Progenitor cell of endocrine pancreas (in vitro differentiated cells): ENCODE measurements at places on chromosomes 4 and X. TPM values are rescaled to one million over a fixed set of nuclear protein-coding genes. Genes with fewer than 3 reads are reported as not detected.

- no peak for DNase-seq
Observed at GRCh38 chr4:159266981-159267868, 164.3 kb downstream of the RAPGEF2 start.

- DNase-seq = no peak
Observed at GRCh38 chr4:17740702-17741101, 40.7 kb downstream of the FAM184B start.

GRCh38 chrX:13397878-13398818 is 78.3 kb upstream of the ATXN3L start:
- no peak for DNase-seq

GRCh38 chrX:127570276-127570675 is 481.9 kb downstream of the ACTRT1 start:
- DNase-seq = no peak

- no peak for DNase-seq
Observed at GRCh38 chr4:112739442-112739841, 102.5 kb downstream of the LARP7 start.

ASB5 gene
- 0.50 and 0.84 TPM in 2 replicates for total RNA-seq

CACNA1F gene
- 0.19 and 0.64 TPM in 2 replicates for total RNA-seq

DNA sequence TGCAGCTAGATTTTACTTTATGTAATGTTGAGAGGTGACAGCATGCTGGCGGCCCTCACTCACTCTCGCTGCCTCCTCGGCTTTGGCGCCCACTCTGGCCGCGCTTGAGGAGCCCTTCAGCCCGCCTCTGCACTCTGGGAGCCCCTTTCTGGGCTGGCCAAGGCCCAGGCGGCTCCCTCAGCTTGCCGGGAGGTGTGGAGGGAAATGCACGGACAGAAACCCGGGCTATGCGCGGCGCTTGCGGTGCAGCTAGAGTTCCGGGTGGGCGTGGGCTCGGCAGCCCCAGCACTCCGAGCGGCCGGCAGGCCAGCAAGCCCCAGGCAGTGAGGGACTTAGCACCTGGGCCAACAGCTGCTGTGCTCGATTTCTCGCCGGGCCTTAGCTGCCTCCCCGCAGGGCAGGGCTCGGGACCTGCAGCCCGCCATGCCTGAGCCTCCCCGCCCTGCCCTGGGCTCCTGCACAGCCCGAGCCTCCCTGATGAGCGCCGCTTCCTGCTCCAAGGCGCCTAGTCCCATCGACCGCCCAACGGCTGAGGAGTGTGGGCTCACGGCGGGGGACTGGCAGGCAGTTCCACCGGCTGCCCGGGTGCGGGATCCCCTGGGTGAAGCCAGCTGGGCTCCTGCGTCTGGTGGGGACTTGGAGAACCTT is 128.7 kb downstream of the GASK1B start:
- DNase-seq = no peak

GRCh38 chr4:3708611-3709010 is 57.6 kb upstream of the ADRA2C start:
- DNase-seq = no peak

CDX4 gene
- not detected in 2 replicates for total RNA-seq

CABS1 gene
- total RNA-seq = not detected in 2 replicates

DNA sequence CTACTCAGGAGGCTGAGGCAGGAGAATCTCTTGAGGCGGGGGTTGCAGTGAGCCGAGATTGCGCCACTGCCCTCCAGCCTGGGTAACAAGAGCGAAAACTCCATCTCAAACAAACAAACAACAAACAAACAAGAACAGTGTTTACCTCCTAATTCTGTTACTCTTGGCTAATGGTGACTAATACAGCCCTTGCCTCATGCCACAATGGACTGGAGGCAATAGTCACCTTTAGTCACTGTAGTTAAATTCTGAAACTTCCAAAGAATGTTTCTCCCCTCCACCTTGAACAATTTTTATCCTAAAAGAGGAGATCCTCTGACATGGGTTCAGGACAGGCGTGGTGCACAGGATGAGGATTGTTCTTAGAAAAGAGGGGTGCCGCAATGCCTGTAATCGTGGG is 241.2 kb upstream of the CTSO start:
- DNase-seq = no peak

DCAF12L2 gene
- total RNA-seq = 1.1 and 1.3 TPM in 2 replicates

GRCh38 chr4:139153411-139154133 is 23.4 kb downstream of the ELF2 start:
- no peak for DNase-seq

GRCh38 chr4:60683973-60684372 is 516.2 kb upstream of the ADGRL3 start:
- no peak for DNase-seq

SRPK3 gene
- not detected in 2 replicates for total RNA-seq

GRCh38 chrX:20007962-20008622 is 17.2 kb upstream of the BCLAF3 start:
- no peak for DNase-seq
